GM12891 (cell line): ENCODE measurements at places on chromosomes 5 and 9.
A peak's percentile ranks its signal among the peaks of the same experiment; 100 is the strongest.

DNA sequence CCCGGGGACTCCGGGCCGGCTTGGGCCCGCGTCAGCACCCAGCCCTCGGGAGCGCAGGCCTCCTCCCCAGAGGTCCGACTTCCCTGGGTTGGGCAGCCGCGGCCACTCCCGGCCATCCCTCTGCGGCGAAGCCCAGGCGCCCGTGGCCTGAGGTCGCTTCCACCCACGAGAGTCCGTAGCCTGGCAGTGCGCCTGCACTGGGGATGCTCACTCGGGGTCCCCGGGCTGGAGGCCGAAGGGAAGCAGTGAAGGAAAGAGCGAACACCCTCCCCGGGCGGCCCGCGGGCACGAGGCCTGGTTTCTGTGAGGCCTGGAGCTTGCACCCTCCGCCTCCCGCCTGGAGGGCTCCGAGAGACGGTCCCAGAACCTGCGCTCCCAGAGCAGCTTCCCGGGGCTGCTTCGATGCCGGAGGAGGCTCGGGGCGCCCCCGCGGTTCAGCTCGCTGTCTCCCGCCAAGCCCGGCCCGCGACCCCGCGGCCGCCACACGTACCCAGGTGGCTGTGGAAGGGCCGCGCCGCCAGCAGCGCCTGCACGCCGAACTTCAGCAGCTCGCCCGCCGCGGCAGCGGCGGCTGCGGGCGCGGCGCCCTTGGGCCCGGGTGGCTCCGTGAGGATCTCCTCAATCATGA is 607 bp downstream of the BARX1 start:
- no peak for DNase-seq

GRCh38 chr9:91199739-91200497 is 161.8 kb downstream of the AUH start:
- no peak for DNase-seq

- DNase-seq: no peak
These were observed 2.5 kb upstream of the GFI1B start for GRCh38 chr9:132975961-132976360.

- no peak for DNase-seq
These were observed 196.2 kb downstream of the HSPA4 start for GRCh38 chr5:133247881-133248624.

GRCh38 chr5:106127985-106128384 is 1542.8 kb downstream of the EFNA5 start:
- no peak for DNase-seq

GRCh38 chr9:68482548-68482947 is 58.1 kb downstream of the TMEM252 start:
- DNase-seq: no peak

- DNase-seq: no peak
These were observed 1067.0 kb downstream of the CDH18 start for GRCh38 chr5:18920966-18921365.

- no peak for DNase-seq
These were observed 82.8 kb downstream of the CRB2 start for GRCh38 chr9:123438821-123439220.

DNA sequence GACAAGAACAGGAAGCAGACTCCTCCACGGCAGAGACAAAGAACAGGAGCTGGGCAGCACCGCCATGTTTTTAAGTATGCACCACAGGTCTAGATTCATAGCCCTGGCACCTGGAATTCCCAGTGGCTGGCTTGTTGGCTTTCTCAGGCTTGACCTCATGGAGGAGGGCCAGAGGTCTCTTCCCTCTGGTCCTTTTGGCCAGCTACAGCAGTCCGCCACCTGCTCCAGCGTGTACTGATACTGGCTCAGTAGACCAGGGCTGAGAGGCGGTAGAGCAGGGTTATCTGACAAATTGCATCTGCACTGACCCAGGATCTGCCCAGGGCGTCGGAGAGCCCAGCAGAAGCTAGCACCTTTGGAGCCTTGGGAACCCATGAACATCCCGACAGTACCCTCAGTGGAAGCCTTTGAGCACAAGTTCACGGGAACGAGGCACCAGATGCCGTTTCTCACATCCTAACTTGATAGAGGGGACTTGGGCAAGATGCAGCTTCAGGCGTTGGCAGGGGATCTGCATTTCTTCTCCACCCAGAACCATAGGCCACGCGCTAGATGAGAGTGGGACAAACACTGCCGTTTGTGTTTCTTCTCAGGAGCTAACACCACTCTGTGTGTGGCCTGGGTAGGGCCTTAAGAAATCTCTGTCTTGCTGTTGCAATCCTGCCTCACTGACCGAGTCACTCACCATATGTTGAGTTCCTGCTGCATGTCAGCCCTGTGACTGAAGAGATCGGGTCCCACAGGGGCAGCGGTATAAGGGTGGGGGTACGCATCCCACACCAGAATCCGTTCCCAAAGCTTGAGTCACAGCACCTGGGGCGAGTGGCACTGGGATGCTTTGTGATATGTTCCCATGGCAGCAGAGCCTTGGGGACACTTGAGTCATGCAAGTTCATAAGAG is 90.3 kb upstream of the OTULINL start:
- DNase-seq: no peak

GRCh38 chr5:19140276-19140675 is 847.7 kb downstream of the CDH18 start:
- DNase-seq: no peak

- DNase-seq: no peak
These were observed 29.7 kb downstream of the SLC25A25 start for GRCh38 chr9:128097543-128098296.

GRCh38 chr5:115457571-115457970 is 87.0 kb downstream of the FEM1C start:
- DNase-seq: no peak

DNA sequence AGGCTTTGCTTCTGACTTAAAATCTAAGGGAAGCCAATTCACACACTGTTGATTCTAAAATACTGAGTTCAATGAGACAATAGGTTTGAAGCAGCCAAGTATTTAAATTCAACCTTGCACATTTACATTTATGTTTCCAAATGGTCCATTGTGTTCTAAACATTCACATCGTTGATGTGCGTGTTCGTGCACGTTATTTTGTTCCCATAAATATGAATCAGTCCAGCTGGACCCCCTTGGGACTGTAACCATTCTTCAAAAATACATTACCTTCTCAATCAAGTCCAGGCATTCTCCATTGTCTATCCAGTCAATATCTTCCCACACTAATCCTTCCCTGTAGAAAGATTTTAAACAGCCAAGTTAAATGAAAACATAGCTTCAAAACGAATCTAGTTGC is 146.4 kb upstream of the RETREG1 start:
- no peak for DNase-seq

DNA sequence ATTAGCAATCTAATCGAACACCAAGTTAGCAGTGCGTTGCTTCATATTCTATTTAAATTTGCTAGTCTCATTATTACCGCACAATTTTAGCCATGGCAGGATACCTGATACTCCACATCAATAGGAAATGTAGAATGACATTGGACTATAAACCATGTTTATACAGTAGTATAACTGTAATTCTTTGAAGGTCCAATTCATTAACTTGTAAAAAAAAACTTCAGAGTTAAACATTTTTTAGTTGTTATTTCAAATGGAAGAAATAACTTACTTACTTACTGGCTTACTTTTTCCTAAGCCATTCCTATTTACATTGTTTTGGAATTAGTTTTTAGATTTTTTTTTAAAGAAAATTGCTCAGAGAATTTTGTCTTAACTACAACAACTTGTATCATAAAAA is 35.4 kb upstream of the ACOT12 start:
- no peak for DNase-seq

DNA sequence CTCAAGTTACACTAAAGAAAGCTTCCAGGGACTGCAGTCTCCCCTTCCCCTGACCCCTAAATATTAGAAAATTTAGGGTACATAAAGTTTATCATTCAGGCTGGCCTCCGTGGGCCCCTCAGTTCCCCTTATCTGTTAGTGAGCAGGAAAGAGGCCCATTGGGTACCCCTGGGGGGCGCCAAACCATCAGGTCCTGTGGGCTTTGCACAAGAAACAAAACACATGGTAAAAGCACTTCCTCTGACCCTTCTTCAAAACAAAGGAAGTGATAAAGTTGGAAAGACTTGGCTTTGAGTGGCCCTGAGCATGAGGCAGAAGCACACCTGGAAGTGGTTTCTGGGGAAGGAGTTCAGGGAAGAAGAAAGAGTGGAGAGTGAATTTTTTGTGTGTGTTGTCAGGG is 213.0 kb downstream of the SMARCA2 start:
- DNase-seq: no peak

- DNase-seq: no peak
These were observed 607.5 kb upstream of the SEMA6A start for GRCh38 chr5:117182104-117182503.

DNA sequence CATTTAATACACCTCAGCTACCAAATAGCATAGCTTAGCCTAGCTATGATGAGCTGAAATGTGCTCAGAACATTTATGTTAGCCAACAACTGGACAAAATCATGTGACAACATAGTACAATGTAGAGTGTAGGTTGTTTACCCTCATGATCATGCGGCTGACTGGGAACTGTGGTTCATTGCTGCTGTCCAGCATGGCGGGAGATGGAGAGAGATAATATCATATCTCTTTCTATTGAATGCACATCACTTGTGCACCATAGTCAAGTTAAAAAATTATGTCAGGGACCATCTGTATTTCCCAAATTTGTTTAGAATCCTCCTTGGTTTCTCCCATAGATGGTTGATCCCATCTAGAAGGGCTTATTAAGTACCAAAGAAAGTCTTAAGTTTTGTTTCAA is 151.1 kb upstream of the ELL2 start:
- no peak for DNase-seq

DNA sequence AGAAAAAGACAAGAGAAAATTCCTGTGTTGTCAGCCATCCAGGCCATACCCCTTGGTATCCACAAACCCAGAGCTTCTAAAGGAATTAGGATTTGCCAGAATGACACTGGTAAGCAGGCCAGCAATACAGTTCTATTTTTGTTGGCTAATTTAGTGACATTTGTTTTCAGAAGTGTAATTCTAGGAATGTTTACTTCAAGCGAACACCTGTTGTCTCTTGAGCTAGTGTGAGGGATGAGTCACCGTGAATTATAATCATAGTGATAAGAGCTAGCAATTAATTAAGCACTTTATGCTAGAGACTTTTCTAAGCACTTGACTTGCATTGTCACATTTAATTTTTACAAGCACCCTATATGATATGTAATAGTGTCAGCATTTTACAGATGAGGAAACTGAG is 99.2 kb downstream of the PRKACG start:
- DNase-seq: no peak

GRCh38 chr5:89047571-89047970 is 164.6 kb upstream of the MEF2C start:
- no peak for DNase-seq

- no peak for DNase-seq
These were observed 203.4 kb upstream of the SEMA6A start for GRCh38 chr5:116778032-116778431.

DNA sequence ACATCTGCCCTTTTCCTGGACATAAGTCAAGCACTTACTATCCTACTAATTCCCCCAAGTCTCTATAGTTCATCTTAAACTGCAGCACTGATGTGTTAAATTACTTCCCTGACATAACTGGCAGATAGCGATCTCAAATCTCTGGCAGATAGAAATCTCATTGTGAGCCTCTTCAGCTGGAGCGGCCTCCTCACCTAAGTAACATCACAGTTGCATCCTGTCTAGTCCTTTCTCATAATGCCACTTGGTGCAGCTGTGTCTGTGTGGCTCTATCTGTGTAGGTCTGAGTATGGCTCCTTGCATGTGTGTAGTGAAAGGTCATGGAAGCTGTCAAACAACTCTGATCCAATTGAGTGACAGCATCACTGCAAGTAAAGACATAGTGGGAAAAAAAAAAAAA is 53.6 kb upstream of the FST start:
- no peak for DNase-seq

GRCh38 chr9:130630506-130631330 is 33.7 kb upstream of the PRDM12 start:
- DNase-seq: no peak

DNA sequence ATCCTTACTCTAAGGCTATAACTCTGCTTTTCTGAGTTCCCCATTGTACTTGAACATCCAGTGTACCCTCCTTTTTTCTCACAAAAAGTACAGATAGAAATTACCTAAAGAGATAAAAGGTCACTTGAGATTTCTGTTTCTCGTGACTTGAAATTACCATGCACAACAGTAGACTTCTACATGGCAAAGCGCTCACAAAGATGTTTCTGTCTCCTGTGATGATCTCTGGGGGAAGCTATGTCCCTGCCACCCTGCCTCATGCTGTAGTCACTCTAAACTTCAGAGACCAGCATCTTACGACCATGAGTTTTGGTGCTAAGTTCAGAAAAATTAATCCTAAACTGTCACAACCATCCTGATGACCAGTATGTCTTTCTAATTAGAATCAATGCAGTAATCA is 36.2 kb downstream of the NFIB start:
- no peak for DNase-seq

- DNase-seq: no peak
These were observed 118.8 kb downstream of the SIL1 start for GRCh38 chr5:139079225-139079990.

GRCh38 chr5:135217669-135218485 is 181.2 kb downstream of the MACROH2A1 start:
- DNase-seq: no peak

GRCh38 chr9:136544964-136545691 is 720 bp downstream of the NOTCH1 start:
- peak; percentile 63 for DNase-seq

DNA sequence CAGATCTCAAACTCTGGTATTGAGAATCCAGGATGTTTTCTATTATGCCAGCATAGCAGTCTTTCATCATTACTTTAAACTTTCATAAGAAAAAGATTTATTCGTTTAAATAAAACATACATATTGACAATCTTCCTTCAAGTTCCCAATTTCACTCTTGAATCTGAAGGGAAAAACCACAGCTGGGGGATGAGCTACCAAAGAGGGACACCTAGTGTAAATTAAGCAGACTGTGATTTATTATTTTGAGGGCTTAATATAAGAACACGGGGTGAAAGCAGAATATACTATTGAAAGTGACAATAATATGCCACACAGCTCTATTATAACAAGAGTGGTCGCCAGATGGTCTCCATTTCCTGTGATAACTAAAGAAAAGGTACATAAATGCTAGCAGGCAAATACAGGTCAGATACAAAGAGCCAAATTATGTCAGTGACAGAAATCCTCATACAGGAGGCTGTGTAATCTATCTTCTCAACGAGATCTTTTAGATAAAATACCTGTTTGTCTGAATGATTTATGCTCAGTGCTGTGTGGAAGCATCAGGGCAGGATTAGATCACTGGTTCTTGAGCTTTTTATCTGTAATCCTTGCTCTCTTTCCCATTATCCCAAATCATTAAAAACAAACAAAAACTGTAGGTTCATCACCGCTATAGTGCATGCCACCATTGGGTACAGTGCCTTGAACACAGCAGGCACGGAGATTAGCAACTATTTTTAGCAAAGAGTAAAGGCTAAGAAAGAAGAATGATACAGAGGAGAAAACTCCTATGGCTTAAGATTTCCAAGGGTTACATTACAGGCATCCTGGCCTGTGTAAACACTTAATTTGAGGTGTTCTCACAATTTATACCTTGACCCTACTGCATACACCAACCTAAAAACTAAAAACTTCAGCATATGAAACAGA is 116.6 kb downstream of the DROSHA start:
- DNase-seq: no peak

DNA sequence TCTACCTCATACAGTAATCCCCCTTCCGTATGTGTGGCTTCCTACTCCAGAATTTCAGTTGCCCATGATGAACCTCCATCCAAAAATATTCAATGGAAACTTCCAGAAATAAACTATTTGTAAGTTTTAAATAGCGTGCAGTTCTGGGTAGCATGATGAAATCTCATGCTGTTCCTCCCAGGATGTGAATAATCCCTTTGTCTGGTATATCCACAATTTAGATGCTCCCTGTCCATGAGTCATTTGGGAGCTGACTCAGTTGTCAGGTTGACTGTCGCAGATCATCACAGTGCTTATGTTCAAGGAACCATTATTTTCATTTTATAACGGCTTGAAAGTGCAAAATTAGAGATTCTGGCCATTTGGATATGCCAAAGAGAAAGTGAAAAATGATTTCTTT is 290.1 kb upstream of the CDH9 start:
- no peak for DNase-seq
